ENCODE measurements at places on chromosomes 5 and 9.

DNA sequence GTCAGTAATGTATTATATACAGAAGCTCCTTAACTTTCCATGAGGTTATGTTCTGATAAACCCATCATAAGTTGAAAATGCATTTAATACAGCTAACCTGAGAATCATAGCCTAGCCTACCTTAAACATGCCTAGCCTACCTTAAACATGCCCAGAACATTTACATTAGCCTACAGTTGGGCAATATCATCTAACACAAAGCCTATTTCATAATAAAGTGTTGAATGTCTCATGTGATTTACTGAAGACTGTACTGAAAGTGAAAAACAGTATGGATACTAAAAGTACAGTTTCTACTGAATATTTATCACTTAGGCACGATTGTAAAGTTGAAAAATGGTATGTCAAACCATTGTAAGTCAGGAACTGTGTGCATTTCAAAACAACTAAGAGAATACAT lies 1.6 kb downstream of the GM2A start:
- DNase-seq = no peak

DNA sequence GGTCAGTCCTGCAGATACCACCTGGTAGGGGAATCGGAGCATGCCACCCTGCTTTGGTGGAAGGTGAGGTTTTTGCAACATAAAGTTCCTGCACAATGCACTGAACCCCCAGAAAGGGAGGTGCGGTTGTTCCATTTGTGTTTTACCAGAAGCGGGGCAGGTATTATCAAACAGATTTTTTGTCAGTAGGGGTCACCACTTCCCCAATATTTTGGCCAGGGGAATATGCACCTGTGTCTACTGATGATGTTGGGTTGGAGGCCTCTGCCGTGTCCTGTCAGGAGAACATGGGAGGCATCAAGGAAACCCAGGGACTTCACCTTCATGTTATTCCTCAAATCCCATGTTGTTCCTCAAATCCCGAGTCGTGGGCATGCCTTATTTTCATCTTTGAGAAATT lies 438.7 kb downstream of the NTRK2 start:
- no peak for DNase-seq

DNA sequence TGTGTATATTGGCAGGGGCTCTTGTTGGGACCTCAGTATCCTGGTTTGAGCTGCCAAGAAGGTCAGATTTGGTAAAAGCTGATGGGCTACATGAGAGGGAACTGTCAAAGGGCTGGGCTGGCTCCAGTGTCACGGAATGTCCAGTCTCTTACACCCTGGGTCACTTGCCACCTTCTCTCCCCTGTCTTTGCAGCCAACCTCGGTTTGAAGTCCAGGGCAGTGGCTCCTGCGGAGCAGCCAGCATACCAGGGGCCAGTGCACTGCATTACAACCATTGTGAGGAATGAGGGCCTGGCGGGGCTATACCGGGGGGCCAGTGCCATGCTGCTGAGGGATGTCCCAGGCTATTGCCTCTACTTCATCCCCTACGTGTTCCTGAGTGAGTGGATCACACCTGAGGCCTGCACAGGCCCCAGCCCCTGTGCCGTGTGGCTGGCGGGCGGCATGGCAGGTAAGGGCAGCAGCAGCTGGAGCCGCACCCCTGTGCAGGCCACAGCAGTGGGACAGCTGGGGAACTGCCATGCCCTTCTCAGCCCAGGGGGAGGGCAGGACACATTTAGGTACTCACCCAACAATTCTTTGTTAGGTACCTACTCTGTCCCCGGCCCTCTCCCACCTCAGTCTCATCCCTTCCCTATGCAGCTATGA lies 24.2 kb downstream of the IL9 start:
- DNase-seq = no peak

DNA sequence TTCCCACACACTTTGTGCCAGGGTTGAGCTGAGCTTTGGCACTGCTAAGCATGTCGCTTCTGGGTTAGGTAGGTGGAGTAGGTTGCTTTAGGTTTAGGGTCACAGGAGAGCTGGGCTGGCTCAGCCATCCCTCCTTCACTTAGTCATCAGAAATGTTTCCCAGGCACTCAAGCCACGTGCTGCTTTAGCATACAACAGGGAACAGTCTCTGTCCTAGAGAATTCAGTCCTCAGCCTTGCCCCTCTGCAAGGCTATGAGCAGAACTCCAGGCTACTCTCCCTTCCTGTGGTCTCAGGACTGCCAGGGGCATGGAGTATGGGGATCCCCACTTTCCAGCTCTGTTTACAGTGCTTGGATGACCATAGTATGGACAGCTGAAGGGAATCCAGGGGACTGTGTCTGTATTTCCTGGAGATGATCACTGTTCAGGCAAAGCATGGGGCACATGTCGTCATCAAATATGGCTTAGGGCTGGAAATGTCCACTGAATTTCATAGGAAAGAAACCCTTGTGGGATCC lies 7.5 kb upstream of the ANKRD33B start:
- no peak for DNase-seq

GRCh38 chr9:87211669-87212068 lies 264.4 kb upstream of the GAS1 start:
- no peak for DNase-seq

DNA sequence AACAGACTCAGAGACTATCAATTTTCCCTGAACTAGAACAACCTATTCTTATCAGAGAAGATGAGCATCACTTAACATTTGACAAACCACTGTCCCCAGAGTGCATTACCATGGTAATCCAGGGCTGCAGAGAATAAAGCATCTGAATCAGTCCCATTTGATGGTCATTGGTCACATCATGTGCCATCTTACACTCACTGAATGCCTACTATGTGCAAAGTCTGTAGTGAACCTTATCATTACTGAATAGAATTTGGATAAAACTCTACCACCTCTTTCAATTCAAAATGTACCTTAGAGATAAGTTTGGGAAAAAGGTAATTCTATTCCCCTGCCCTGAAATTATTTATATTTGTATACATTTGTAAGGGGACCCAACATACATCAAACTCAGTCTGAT lies 156.4 kb upstream of the TRPC7 start:
- no peak for DNase-seq

- DNase-seq = no peak
Measured at GRCh38 chr9:131621551-131622358, 76.4 kb downstream of the PRRT1B start.

GRCh38 chr9:95415158-95415557 lies 97.6 kb upstream of the FANCC start:
- no peak for DNase-seq

All from left renal pelvis (tissue), 4 donors.